Pulmonary artery endothelial cell (primary cell): ENCODE measurements at places on chromosomes 2 and 18.

DNA sequence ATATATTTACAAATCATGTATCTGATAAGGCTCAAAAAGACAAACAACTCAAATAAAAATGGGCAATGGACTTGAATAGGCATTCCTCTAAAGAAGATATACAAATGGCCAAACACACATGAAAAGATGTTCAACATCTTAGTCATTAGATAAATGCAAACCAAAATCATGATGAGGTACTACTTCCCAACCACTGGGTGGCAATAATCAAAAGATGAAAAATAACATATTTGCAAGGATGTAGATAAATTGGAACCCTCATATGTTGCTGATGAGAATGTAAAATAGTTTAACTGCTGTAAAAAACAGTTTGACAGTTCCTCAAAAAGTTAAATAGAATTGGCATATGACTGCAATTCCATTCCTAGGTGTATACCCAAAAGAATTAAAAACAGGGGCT is 132.3 kb downstream of the TTC32 start:
- DNase-seq = no peak

DNA sequence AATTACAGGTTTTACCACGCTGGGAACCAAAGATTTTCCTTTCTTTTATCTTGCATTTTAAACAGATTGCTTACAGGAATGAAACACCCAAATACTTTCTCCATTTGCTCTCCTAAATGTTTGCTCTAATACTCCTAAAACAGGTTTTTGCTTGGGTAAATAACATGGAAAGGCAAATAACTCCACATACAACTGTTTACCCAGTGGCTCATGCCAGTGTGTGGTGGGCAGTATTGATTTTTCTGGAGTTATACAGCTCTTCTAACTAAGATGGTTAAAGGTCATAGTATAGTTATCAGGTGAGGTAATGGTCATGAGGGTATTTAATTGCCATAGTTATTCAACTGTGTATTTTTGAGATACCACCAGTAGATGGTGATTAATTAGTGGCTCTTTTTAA is 61.2 kb upstream of the RAB27B start:
- DNase-seq = no peak

- DNase-seq = no peak
Measured at GRCh38 chr2:96882906-96883305, 13.0 kb upstream of the SEMA4C start.

DNA sequence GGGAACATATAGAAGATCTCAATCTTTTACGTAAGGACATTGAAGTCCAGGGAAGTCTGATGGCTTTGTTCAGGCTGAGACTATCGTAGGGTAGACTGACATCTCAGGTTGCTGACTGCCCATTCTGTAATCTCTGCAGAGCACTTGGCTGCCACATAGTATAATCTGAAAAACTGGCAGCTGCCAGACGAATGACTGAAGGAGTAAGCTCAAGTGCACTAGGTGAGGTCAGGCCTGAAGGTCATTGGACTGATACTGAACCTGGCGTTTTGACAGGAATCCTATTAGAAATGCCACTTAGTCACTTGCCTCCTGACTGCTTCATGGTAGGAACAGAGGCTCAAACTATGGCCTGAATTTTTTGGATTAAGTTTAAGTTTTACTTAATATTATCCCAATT is 23.5 kb downstream of the GPD2 start:
- no peak for DNase-seq

- no peak for DNase-seq
Measured at GRCh38 chr2:467543-467891, 179.6 kb upstream of the ALKAL2 start.

- no peak for DNase-seq
Measured at GRCh38 chr2:207224381-207224780, 58.6 kb upstream of the KLF7 start.

DNA sequence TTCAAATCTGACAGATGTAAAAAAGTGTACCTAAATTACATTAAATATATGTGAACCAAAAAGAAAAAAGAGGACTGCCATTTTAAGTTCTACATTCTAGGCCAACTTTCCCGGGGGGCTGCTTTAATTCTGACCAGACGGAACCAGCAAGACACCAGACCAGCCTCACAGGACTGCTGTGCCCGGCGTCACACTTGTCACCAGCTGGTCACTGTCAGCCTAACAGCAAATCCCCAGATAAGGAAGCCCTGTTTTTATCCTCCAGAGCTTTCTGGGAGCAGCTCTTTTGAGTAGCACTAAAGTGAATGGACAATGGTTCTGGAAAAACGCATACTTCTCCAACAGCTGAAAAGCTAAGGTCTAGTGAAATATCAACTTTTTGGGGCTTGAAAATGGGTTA is 35.6 kb downstream of the CYB5A start:
- no peak for DNase-seq

DNA sequence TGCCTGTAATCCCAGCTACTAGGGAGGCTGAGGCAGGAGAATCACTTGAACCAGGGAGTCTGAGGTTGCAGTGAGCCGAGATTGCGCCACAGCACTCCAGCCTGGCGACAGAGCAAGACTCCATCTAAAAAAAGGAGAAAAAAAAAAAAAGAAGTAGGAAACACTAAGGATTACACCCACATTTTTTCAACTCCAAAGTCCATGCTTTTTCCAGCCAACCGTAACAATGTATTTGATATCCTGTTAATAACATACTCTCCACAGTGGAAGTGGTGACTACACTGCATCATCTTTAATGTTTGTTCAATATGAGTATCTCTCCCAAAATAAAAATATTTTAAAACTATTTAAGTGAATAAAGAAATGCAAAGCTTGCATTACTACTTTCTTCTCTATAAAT is 481.6 kb upstream of the ACVR2A start:
- no peak for DNase-seq

GRCh38 chr2:176136374-176137251 is 7.1 kb downstream of the HOXD8 start:
- no peak for DNase-seq

DNA sequence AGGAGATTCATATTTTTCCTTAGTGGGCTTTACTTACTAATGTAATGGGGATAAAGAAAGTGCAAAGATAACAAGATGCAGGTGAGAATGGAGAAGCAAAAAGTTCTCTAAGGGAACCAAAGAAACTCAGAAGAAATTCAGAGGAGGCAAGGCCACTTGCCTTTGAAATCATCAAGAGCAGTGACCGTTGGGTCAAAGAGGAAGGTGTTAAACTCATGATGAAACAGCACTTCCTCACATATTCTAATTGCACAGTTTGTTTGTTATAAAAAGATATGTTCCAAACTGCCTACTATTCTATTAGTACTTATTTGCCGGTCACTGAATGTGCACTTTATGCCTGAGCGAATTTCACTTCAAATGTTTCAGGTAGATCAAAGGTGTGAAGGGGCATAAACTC is 975.1 kb downstream of the BCL11A start:
- no peak for DNase-seq

DNA sequence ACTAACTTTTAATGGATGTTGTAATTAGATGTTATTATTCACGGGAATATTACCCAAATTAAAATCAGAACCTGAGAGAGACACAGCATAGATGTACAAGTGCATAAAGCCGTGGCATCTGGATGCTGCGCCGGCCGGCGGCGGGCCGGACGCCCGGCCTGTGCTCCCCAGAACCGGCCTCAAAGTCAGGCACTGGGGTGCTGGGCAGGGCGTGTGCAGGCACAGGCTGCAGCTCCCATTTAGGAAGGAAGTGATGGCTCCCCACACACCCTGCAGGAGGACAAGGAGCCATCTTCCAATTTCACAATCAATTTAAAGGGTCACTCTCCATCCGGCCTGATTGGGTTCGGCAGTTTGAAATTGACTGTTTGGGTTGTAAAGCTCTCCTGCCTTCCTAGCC is 367.7 kb upstream of the SALL3 start:
- DNase-seq = no peak

DNA sequence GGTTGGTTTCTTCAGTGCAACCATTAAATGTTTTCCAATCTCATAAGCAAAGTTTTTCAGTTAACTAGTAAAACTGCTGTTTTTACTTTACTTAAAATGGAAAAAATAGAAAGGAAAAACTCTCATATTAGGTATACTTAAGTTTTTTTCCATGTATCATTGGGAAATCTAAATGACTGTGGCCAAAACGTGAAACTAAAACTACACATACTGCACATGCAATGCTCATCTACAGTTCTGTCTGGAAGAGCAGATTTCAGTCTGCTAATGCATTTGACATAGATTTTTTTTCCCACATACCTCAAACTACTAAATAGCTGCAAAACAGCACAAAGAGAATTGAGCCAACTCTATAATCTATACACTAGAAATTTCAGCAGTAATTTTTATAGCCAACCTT is 62.6 kb downstream of the COL5A2 start:
- DNase-seq = no peak

- DNase-seq = no peak
Measured at GRCh38 chr2:203822240-203822639, 45.3 kb upstream of the CTLA4 start.

DNA sequence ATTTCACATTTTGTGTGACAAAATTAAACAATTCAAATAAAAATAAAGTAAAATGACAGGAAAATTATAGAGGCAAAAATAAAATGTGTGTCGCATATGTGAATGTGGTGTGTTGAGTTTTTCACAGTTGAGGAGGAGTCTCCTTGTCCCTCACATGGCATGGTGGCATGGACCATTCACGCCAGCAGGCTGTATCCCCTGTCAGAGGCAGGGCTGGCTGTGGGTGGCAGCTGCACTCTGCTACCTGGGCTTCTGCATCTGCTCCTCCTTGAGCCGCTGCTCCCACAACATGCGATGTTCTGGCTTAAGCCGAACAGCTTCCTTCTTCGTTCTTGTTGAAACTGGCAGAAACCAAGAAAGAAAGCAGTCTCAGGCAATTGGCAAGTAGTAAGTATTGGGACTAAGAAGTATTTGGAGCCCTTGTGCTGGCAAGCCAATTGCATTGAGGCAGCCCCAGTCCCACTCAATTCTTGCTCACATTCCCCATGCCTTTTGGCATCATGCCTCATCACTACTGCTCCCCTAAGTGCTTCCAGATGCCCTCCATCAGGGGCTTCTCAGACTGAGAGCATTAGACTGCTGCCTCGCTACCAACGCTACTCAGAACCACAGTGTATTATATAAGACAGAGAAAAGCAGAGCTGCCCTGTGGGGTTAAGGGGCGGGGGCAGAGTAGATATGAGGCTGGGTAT is 177.9 kb upstream of the NABP1 start:
- DNase-seq = no peak

DNA sequence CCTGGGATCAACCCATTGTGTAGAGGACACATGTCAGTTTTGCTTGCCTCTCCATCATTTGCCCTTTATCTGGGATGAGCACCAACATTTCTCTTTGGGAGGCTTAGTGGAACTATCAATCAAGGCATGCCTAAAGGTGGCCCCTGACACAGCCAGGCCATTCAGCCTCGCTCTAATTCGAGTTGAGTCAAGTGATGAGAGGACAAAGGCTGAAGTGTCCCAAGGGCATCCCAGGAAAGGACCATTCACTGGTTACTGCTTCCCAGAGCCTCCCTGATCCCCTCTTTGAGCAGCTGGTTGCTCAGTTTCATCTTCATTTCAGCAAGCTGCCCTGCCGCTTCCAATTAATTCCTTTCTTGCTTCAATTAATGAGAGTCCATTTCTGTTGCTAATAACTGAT is 63.5 kb downstream of the DNER start:
- no peak for DNase-seq

- no peak for DNase-seq
Measured at GRCh38 chr2:227161947-227162346, 2.1 kb downstream of the COL4A4 start.

DNA sequence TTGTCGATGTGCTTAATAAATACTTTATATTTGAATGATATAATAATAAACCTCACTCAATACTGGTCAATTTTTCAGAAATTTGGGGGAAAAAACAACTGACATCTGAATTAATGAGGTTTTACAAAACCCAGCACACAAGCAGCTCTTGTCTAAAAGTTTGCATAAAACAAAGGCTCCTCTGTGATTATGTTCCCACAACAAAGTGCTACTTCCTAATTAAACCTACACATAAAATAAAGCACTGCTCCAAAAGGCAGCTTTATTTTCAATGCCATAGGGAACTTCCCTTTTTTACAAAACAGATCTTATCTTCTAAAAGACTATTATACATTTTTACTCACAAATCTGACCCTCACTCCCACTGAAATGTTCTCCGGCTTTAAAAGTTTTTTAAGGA is 47.1 kb downstream of the LAMA1 start:
- DNase-seq = no peak

- DNase-seq = no peak
Measured at GRCh38 chr2:108309903-108310302, 21.2 kb downstream of the SULT1C2 start.

- no peak for DNase-seq
Measured at GRCh38 chr2:68336192-68336591, 16.4 kb upstream of the CNRIP1 start.

DNA sequence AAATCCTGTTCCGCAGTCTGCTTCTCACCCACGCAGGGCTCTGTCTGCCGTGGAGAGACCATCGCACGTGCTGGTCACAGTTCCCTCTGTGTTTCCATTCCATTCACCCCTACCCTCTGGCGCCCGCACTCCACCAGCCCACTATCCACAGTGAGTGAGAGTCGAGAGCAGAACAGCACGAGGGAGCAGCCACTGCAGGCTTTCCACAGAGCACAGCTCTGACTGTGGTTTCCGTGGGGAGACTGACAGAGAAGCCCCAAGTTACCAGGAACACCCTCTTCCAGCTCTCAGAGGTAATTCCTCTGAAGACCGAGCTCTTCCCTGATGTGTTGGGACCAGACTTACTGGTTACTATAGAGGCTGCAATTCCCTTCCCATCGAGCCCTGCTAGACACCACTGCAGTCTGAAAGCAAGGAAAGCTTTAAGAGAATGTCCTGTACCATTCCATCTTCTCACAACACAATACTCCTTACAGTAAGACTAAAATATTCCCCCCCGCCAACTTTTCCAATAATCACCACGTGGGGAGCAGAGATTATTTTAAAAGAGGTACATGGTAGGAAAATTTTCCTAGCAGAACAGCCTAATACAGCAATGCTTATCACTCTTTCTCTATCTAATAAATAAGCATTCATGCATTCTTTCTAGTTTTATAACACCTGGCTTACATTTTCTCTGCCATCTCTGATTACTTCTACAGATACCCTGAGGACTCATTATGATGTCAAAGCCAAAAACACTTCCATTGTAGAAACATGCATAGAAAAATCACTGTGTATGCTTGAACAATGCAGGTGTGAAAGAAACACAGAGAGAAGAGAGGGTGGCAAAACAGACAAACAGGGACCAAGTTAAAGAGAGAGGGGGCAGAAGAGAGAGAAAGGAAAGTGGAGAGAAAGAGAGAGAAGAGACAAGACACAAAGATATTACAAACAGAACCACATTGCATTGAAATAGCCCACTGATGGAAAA is 4.7 kb downstream of the MYT1L start:
- no peak for DNase-seq

DNA sequence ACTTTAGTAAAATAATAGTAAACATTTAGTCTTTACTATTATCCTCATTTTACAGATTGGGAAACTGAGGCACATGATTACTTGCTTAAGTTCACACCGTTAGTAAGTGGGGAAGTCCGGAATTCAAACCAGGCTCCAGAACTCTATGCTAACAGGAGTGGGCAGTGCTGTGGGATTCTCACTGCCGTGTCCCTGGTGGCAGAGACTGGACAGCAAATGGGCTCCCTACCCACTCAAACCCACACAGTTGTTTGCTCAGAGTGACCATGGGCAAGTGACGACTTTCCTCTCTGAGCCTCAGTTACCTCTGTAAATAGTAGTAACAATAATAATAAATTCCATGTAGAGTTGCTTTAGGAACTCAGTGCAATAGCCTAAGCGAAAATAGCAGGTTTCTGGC is 24.0 kb downstream of the MAIP1 start:
- no peak for DNase-seq
